ENCODE measurements at places on chromosomes 3 and 15. TPM values are rescaled to one million over a fixed set of nuclear protein-coding genes. Genes with fewer than 3 reads are reported as not detected.

GRCh38 chr3:65466300-65466988 lies 572.3 kb downstream of the MAGI1 start:
- no peaks in the 10 kb centered on the region for H3K4me1 ChIP-seq
- H3K4me3 ChIP-seq, result no peak overlapping the region
- H3K27ac ChIP-seq, result no peak overlapping the region
- no peaks in the 10 kb centered on the region for H3K36me3 ChIP-seq
- no peak for DNase-seq
- H3K27me3 ChIP-seq, result no peaks in the 10 kb centered on the region

DNA sequence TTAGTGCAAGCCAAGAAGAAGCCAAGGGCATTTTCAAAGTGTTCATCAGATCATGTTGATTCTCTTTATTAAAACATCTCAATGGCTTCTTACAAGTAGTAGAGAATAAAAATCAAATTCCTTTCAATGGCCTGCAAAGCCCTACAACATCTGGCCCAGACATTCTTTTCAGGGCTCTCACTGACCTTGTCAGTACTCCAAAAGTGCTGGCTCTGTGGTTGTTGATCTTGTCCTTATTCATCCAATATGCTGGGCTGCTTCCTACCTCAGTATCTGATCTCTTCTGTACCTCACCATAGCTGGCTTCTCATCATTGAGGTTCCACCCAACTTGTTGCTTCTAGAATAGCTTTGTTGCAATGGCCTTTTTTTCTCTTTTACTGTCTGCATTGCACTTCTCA lies 74.0 kb upstream of the SAMMSON start:
- H3K4me1 ChIP-seq, result peaks cover 2% of the 10 kb centered on the region
- no peaks in the 10 kb centered on the region for H3K36me3 ChIP-seq
- H3K4me3 ChIP-seq, result no peak overlapping the region
- H3K27ac ChIP-seq, result no peak overlapping the region
- no peaks in the 10 kb centered on the region for H3K27me3 ChIP-seq

GRCh38 chr3:187325632-187326031 lies 34.1 kb upstream of the MASP1 start:
- H3K36me3 ChIP-seq, result no peaks in the 10 kb centered on the region
- no peak overlapping the region for H3K27ac ChIP-seq
- H3K4me1 ChIP-seq, result no peaks in the 10 kb centered on the region
- DNase-seq, result no peak
- H3K27me3 ChIP-seq, result no peaks in the 10 kb centered on the region

DNA sequence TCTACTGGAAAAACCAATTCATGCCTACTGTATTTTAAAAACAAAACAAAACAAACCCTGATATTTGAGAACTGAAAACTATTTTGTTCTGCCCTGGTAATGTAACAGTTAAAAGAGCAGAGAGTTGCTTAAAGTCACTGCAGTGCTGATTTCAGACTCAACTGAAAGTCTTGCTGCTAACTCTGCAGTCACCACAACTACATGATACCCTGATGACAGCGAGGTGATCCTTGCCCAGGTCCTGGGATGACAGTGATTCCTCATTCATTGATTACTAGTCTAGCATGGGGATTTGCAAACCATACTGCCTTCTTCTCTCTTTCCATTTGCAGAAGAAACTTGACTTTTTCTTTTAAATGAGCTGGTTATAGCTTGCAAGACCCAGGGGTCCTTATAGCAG lies 67.5 kb downstream of the MME start:
- DNase-seq, result no peak
- H3K4me3 ChIP-seq, result no peak overlapping the region
- peaks cover 4% of the 10 kb centered on the region for H3K36me3 ChIP-seq
- no peaks in the 10 kb centered on the region for H3K4me1 ChIP-seq

- peaks cover 18% of the 10 kb centered on the region for H3K36me3 ChIP-seq
- no peaks in the 10 kb centered on the region for H3K27me3 ChIP-seq
- peak; percentile 18 for DNase-seq
- no peak overlapping the region for H3K27ac ChIP-seq
- peaks cover 3% of the 10 kb centered on the region for H3K4me1 ChIP-seq
Measured at GRCh38 chr3:10263646-10264363, 15.5 kb downstream of the TATDN2 start.

GRK7 gene
- 0.12 TPM for total RNA-seq

SLC6A20 gene
- total RNA-seq, result 0.28 TPM
